NCI-H2107 (cell line): ENCODE measurements at places on chromosomes 11 and 22.

DNA sequence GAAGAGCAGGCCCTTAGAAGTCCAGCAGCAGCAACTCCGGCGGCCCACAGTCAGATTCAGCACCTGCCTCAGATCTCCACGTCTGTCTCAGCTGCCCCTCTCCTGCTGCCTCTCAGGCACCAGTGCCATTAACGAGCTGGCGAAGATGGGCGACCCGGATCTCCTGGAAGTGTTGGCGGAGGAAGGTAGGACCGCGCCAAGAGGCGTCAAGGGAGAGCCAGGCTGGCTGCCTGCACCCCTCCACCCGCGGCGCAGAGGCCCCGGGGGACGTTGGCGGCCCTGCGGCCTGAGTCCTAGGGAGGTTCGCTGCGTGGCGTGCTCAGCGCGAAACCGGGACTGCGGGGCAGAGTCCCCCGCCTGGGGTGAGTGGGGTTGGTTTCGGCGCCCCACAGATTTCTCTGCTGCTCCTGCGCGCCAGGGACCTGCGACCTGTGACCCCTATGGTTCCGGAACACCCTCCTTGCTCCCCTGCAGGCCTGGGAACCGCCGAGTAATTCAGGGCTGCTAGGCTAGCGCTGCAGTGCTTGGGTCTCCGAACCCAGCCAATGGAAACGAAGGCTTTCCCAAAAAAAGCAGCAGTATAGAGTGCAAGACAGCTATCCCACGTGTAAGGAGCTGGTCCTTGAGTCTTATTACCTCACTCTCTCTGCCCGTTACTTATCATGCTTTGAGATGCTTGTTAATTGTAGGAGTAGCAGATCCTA is 615 bp downstream of the ANO5 start:
- DNase-seq, result no peak

DNA sequence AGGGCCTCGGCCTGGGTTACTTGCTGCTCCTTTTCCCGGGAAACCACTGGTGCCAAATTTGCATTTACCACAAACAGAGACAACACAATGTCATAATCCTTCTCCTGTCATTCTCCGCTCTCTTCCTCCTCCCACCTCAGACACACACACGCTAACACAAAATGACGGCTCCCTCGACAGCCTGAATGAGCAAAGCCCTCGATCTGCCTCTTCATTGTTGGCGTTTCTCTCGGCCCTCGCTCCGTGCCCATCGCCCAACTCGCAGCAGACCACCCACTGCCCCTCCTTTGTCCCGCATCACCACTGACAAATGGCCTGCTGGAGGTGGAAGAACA is 12.5 kb upstream of the TCF20 start:
- DNase-seq, result no peak

DNA sequence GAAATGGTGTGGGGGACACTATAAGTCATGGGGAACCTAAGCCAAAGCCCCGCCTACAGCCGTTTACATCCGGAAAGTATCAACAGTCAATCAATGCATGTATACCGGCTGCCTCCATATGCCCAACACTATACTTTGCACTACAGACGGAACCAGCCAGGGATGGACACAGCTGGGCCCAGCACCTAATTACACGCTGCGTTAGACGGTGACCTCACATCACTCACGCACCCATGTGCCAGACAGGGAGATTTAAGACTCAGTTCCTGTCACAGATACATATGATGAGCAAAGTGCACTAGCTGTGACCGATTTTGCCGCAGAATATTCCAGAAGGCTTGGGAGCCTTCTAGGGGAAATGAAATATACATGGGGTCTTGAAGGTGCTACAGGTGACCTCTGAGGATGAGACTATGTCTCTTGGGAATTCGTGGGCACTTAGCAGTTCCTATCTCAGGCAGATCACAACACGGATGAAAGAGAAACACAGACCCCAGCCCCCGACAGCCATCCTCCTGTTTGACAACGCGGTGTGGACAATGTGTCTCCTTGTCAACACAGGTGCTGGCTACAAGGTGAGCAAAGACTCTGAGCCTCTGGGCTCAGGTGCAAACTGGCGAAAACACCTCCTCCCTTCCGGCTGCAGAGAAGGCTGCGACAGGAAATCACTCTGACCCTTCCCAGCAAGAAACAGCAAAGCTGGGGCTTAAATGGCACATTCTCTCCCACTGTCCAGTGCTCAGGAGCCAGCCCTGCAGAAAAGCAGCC is 8.0 kb downstream of the AHNAK start:
- no peak for DNase-seq

DNA sequence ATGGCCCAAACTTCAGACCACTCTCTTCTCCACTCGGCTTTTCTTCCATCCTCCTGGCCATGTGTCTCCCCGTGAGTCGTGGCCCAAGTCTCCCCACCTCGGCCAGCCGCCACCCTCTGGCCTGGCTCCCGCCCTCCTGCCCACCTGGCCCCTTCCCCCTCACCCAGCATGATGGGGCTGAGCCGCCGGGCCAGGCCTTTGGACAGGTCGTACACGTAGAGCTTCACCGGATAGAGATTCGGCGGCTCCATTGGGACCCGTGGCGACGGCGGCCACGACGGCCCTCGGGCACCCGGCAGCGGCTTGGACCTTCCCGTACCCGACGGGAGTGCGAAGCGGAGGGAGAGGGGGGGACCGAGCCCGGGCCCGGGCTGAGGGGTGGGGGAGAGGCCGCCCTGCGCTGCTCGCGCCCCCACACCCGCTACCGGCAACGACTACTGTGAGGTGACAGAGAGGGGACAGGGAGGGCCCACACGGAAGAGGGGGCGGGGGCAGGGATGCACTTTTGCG is at the start of gene DESI1:
Gene DESI1, minus strand, starts transcription at position 455 of the 510 bp plus-strand sequence. Its CDS starts 204 bp downstream, at position 251.
- DNase-seq, result no peak

DNA sequence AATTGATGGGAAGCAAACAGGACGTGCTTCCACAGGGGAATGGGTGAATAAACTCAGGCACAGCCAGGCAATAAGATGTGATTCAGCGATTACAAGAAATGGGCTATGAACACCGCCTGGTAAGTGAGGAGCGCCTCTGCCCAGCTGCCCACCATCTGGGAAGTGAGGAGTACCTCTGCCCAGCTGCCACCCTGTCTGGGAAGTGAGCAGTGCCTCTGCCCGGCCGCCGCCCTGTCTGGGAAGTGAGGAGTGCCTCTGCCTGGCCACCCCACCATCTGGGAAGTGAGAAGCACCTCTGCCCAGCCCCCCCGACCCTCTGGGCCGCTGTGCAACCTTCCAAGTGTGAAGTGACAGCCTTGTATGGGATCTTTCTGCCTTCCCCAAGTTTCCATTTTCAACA is 73.2 kb upstream of the PRR5 start:
- DNase-seq, result no peak
